ENCODE measurements at places on chromosomes 4 and X.

- H3K27me3 ChIP-seq, result no peaks in the 10 kb centered on the region
- H3K4me1 ChIP-seq, result no peaks in the 10 kb centered on the region
- peaks cover 11% of the 10 kb centered on the region for H3K36me3 ChIP-seq
- no peak overlapping the region for H3K4me3 ChIP-seq
- H3K27ac ChIP-seq, result no peak overlapping the region
- DNase-seq, result no peak
Measured at GRCh38 chr4:174318829-174319764, 35.4 kb downstream of the CEP44 start.

GRCh38 chr4:152451496-152451895 is 84.4 kb downstream of the FBXW7 start:
- no peaks in the 10 kb centered on the region for H3K36me3 ChIP-seq
- H3K27ac ChIP-seq, result no peak overlapping the region
- no peak overlapping the region for H3K4me3 ChIP-seq

- no peaks in the 10 kb centered on the region for H3K4me1 ChIP-seq
- no peak overlapping the region for H3K27ac ChIP-seq
Measured at GRCh38 chr4:73702796-73703287, 37.5 kb upstream of the CXCL8 start.

GRCh38 chr4:94457692-94458106 is 6.0 kb downstream of the PDLIM5 start:
- DNase-seq, result no peak
- H3K4me1 ChIP-seq, result peaks cover 7% of the 10 kb centered on the region
- H3K4me3 ChIP-seq, result no peak overlapping the region
- no peaks in the 10 kb centered on the region for H3K36me3 ChIP-seq
- no peak overlapping the region for H3K27ac ChIP-seq
- no peaks in the 10 kb centered on the region for H3K27me3 ChIP-seq

- no peak for DNase-seq
- H3K27me3 ChIP-seq, result no peaks in the 10 kb centered on the region
- H3K4me1 ChIP-seq, result peaks cover 9% of the 10 kb centered on the region
- no peaks in the 10 kb centered on the region for H3K36me3 ChIP-seq
- peak overlapping the region; percentile 70 for H3K27ac ChIP-seq
Measured at GRCh38 chrX:154411981-154412340, 622 bp downstream of the TAFAZZIN start.

DNA sequence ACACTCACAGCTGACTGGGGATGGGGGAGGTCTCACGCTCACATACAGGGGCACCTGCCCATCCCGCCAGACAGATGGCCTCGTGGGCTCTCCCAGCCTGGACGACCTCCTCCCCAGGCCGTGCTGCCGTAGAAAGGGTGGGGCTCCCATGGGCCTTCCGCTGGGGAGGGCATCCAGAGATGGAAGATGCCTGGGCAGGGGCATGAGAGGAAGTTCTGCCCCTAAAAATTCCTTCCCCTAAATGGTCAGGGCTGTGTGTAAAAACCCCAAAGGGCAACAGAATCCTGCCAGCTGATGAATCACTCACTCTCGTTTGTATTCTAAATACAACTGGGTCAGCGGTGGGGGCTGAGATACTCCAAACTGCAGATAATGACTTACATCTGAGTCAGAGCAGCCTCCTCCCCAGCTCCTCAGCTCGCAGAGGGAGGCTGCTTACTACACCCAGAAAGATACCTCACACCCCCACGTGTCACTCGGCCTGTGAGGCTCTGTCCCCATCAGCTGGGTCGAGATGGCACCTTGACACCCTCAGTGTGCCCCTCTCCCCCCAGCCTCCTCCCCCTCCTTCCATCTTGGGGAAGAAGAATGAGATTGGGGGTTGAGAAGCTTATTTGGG is 10.1 kb downstream of the WDR1 start:
- peaks cover 45% of the 10 kb centered on the region for H3K36me3 ChIP-seq
- no peaks in the 10 kb centered on the region for H3K27me3 ChIP-seq
- H3K4me3 ChIP-seq, result no peak overlapping the region

DNA sequence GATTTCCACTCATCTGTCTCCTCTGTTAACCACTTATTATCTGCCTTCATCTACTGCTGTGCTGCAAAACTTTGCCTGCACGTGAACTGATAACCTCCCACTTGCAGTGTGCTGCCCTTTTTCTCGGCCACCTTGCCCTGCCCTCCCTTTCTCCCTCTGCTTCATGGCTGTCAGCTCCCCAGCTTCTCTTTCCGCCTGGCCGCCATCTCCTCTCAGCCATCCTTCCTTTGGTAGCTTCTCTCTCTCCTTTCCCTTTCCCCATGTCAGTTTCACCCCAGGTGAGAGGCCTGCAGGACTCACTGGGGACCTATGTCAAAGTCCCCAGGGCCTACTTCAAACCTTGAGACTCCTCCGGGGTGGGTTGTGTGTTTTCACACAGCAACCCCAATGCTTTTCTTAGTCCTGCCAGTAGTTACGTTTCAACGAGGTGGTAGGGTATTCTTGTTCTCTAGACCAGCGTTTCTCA is 6.6 kb downstream of the MSL3 start:
- peak overlapping the region; percentile 57 for H3K27ac ChIP-seq
- DNase-seq, result no peak
- peaks cover 13% of the 10 kb centered on the region for H3K4me1 ChIP-seq
- H3K4me3 ChIP-seq, result peak overlapping the region; percentile 4
- H3K36me3 ChIP-seq, result peaks cover 27% of the 10 kb centered on the region
- no peaks in the 10 kb centered on the region for H3K27me3 ChIP-seq

DNA sequence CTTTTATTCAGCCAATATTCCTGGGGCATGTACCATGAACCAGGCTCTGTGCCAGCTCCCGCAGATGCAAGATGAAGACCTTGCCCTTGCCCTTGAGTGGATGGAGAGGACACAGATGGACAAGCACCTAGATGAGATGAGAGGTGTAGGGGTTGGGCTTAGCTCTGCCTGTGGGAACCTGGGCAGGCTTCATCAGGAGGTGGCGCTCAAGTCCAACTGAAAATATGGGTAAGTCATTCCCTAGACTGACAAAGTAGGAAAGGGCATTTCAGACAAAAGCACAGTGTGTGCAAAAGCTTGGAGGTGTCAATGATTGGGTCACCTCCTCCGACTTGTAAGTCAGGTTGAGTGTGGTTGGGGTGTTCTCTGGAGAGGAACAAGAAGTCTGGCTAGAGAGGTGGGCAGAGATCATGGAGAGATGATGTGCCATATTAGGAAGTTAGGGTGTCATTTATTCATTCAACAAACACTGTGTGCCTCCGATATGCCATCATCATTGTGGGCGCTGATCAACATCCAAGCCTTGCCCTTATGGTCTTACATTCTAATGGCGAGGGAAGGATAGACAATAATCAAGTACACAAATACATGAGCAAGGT is 64.6 kb downstream of the ANAPC4 start:
- H3K27ac ChIP-seq, result no peak overlapping the region
- no peak for DNase-seq
- no peaks in the 10 kb centered on the region for H3K36me3 ChIP-seq
- no peaks in the 10 kb centered on the region for H3K27me3 ChIP-seq

DNA sequence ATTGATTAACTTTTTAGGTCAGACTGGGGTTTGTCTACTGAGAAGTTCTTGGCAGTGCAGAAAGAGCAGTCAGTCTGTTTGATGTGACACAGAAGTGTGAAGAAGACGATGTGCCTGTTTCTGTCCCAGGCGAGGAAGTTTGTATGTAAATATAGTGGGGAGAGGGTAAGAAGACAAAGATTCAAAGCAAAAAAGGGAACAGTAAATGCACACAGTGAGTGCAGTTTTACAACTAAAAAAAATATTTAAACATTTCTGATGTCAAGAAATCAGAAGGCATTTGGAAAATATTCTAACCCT is 264.9 kb downstream of the RAPGEF2 start:
- H3K4me3 ChIP-seq, result no peak overlapping the region
- no peak for DNase-seq
- H3K4me1 ChIP-seq, result no peaks in the 10 kb centered on the region
- H3K27ac ChIP-seq, result no peak overlapping the region
- no peaks in the 10 kb centered on the region for H3K36me3 ChIP-seq

DNA sequence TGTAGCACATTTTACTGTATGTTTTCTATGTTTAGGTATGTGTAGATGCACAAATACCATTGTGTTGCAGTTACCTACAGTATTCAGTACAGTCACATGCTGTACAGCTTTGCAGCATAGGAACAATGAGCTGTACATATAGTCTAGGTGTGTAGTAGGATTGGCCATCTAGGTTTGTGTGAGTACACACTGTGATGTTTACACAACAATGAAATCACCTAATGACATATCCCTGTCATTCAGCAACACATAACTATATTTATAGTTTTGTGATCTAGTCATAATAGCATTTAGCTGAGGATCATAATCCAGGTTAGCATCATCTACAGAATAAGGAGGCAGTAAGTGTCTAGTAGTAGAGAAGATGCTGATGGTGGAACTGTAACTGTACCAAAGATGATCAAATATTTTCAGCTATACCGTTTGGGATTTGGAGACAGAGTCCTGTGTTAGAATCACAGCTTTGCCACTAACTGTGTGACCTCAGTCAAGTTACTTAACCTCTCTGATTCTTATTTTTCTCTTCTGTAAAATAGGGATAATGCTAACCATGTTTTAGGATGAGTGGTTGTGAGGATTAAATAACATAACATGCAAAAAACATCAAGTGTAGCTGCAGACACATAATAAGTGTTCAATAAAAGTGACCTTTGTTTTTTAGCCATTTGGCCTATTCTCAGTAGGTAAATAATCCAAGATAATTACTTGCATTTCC is 73.3 kb downstream of the LIMCH1 start:
- H3K4me1 ChIP-seq, result no peaks in the 10 kb centered on the region
- no peaks in the 10 kb centered on the region for H3K27me3 ChIP-seq

- H3K27ac ChIP-seq, result no peak overlapping the region
- H3K36me3 ChIP-seq, result no peaks in the 10 kb centered on the region
- no peak overlapping the region for H3K4me3 ChIP-seq
- no peaks in the 10 kb centered on the region for H3K4me1 ChIP-seq
- H3K27me3 ChIP-seq, result no peaks in the 10 kb centered on the region
Measured at GRCh38 chrX:141320801-141321200, 78.5 kb upstream of the SPANXC start.

DNA sequence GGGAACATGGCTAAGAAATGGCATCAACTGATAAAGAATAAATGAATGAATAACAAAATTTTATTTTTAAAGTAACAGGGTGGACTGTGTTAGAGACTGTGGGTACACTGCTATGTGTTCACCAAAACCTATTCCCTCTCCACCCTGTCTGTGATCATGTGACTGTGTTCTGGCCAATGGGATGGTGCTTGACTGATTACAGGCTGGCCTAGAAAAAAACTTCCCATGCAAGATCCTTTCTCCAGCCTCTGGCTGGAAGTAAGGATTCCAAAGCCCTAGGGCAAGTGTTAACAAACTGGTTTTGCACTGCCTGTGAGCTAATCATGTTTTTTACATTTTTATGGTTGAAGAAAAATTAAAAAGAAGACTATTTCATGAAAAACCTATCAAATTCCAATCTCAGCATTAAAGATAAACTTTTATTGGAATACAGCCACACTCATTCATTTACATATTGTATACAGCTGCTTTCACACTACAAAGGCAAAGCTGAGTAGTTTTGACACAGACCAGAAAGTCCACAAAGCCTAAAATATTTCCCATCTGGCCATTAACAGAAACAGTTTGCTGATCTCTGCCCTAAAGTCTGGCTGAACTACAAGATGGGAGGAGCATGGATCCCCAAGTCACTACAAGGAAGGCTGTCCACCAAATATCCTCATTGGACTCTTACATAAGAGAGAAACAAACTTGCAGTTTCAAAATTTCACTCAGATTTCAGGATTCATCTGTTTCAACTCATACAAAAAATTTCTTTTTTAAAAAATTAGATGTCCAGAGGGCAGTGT is 133.2 kb downstream of the ARHGAP6 start:
- H3K27me3 ChIP-seq, result no peaks in the 10 kb centered on the region
- H3K27ac ChIP-seq, result no peak overlapping the region
- DNase-seq, result no peak

GRCh38 chrX:155563099-155563498 is 49.7 kb downstream of the TMLHE start:
- H3K27me3 ChIP-seq, result no peaks in the 10 kb centered on the region
- no peak overlapping the region for H3K27ac ChIP-seq
- H3K4me1 ChIP-seq, result no peaks in the 10 kb centered on the region
- no peak for DNase-seq
- H3K4me3 ChIP-seq, result no peak overlapping the region

GRCh38 chr4:127997534-127998388 is 32.6 kb downstream of the ABHD18 start:
- H3K36me3 ChIP-seq, result peaks cover 4% of the 10 kb centered on the region
- H3K4me1 ChIP-seq, result no peaks in the 10 kb centered on the region
- H3K27ac ChIP-seq, result no peak overlapping the region
- no peak for DNase-seq
- no peaks in the 10 kb centered on the region for H3K27me3 ChIP-seq

DNA sequence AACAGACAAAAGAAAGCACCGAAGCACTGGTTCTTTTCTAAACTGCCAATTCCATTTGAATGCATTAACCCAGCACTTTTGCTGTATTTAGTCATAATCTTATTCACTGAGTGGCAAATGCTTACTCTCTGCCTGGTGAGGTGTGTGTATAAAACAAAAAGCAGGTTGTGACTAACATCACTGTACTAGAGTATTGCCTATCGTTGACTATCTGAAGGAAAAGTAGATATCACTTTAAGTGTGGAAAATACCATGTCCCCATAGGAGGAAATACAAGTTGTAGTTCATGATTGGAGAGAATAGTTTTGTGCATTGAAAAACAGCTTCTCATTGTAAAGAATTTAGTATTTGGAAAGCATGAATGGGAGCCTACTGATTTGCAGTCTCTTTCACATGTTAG is 2.7 kb downstream of the PDLIM5 start:
- no peak overlapping the region for H3K27ac ChIP-seq
- no peak overlapping the region for H3K4me3 ChIP-seq
- H3K4me1 ChIP-seq, result peaks cover 11% of the 10 kb centered on the region
- no peak for DNase-seq

DNA sequence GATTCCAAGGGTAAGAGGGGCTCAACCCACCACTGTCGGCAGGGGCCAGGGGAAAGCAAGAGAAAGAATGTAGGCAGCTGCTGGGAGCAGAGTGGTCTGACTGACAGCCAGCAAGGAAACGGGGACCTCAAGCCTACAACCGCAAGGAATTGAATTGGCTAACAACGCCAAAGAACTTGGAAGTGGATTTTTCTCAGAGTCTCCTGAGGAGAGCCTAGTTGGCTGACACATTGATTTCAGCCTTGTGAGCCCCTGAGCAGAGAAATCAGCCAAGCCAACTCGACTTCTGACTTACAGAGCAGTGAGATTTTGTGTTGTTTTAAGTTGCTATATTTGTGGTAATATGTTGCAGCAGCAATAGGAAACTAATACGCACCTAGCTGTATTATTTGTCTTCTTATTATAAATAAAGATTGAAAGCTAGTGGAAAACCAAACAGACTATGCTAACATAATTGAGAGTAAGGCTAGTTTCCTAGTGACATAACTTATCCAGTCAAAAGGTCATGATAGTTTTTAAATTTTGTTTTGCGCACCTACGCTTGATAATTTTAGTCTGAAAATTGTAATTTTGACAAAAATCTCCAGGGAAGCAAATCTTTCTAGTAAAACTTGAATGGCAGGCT is 145.8 kb upstream of the HCCS start:
- no peaks in the 10 kb centered on the region for H3K4me1 ChIP-seq
- H3K27me3 ChIP-seq, result no peaks in the 10 kb centered on the region
- H3K36me3 ChIP-seq, result no peaks in the 10 kb centered on the region
- no peak overlapping the region for H3K4me3 ChIP-seq
- DNase-seq, result no peak

GRCh38 chr4:7075962-7076695 is 8.3 kb upstream of the GRPEL1 start:
- DNase-seq, result no peak
- H3K27me3 ChIP-seq, result no peaks in the 10 kb centered on the region
- no peak overlapping the region for H3K4me3 ChIP-seq
- no peaks in the 10 kb centered on the region for H3K36me3 ChIP-seq

- H3K27me3 ChIP-seq, result no peaks in the 10 kb centered on the region
- no peaks in the 10 kb centered on the region for H3K36me3 ChIP-seq
- H3K27ac ChIP-seq, result no peak overlapping the region
- no peak for DNase-seq
Measured at GRCh38 chrX:110414679-110415439, 56.2 kb downstream of the RTL9 start.

Measured in effector memory CD4-positive, alpha-beta T cell (primary cell).